Mesendoderm (in vitro differentiated cells): ENCODE measurements at places on chromosomes 2 and 18.

GRCh38 chr2:127165539-127165935, 54.6 kb downstream of the CYP27C1 start:
- DNase-seq: no peak

DNA sequence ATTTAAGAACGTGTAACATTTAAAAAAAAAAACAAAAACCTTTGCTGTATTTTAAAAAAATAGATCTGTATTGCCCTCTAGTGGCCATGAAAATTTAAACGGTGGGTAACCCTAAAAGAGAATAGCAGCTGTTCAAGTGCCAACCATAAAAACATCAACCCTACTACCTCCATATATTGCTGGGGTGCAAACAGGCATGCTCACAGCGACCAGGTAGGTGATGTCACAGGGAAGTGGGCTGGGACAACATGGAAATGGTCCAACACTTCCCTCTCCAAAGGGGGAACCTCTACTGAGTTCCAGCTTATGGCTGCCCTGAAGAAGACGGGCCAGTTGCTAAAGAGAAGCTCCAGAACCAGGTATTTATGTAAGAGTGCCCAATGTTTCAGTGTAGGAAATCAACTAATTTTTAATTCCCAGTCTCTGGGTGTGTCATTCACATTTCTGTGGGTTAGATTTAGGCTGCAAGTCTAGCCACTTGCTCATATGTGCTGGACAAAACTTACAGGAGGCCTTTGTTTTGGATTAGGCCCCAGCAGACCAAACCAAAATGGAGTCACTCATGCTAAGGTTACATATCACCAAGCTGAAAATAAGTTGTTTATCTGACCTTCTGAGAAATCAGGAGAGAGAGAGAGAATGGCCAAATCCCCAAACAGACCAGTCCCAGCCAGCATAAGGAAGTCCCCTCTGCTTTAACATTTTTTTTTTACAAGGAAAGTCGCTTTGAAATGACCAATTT, 54.5 kb downstream of the SKA1 start:
- peak; percentile 46 for DNase-seq

DNA sequence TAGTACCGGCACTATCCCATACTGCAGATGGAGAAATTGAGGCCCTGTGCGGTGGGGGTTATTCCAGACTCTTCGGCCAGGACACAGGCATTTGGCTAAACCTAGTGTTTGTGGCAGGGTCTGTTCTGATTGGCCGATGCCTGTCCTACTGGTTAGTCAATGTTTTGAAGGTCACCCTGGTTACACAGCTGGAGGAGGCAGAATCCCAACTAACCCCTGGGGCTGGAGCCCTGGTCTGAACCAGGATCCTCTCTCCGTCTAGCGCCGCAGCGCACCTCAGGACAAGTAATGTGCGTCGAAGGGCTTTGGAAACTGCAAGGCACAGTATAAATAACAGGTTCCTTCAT, 19.4 kb downstream of the TEX44 start:
- peak; percentile 96 for DNase-seq

GRCh38 chr2:13050764-13051163, 334.0 kb downstream of the TRIB2 start:
- DNase-seq: no peak

DNA sequence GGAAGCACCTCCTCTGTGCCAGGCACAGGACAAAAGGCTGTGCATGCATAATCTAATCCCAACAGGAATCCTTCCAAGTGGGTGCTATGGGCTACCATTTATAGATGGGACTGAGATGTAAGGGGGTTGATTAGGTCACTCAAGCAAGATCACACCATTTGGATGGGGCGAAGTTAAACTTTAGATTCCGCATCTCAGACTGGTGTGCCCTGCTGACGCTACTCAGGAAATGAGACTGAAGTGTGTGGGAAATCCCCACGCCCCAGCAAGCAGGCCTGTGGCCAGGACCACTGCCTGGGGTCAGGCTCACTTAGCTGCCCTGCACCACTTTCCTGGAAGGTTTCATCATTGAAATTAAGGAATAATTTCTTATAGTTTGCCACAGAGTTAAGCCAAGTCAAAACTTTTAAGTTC, 70.5 kb upstream of the PPP1CB start:
- DNase-seq: no peak

DNA sequence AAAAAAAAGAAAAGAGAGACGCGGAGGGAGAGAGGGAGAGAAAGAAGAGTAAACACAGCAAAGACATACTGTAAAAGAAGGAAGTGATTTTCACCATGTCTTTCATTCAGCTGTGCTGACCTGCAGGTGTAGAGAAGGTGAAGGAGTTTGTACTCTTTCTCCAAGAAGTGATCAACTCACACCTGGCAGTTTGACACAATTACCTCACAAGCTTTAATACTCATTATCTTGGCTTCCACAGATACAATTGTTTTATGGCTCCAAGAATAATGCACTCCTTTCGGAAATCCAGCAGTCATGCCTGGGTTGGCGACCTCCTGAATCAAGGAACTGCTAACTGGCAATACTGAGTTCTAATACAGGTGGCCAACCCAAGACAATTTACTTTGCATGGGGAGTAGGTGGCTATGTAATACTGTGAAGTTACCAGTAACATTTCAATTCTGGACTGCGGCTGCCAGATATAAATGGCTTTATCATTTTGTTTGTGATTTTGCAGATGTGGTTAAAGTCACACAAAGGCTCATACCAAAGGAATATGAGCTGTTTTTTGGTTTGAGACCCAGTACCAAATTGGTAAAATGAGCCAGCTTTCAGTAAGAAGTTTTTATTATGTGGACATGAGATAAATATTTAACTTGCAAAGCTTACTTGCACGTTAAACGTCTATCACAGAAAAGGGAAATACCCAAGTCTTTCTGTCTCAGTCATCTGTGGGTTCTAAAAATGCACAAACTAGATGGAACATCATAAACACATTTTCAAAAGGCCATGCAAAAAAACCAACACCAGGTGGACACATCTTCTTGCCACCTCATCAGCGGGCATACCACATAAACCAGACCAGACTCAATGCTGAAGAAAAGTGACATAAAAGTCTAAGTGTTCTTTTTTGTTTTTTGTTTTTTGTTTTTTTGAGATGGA, 69.3 kb downstream of the NCKAP5 start:
- no peak for DNase-seq

DNA sequence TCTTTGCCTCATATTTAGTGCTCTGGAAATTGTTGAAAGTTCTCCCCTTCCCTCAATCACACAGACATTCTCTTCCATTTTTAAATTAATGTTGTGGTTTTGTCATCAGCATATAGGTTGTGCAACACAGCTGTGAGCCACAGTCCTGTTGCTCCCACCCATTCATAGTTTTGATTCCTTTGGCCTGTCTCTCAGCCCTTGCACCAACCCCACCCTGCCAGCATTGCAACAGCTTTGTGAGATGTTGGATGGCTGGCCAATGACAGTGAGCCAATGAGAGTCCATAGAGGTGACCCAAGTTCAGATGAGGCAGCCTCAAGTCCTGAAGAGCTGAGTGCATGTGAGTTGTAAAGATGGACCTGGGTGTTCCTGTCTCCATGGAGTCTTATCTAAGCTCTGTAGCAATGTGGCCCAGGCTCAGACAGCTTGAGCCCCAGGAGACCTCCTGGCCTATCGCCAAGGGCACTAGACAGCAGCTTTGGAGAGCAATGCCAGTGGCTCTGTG, 775.5 kb downstream of the RNF144A start:
- no peak for DNase-seq

DNA sequence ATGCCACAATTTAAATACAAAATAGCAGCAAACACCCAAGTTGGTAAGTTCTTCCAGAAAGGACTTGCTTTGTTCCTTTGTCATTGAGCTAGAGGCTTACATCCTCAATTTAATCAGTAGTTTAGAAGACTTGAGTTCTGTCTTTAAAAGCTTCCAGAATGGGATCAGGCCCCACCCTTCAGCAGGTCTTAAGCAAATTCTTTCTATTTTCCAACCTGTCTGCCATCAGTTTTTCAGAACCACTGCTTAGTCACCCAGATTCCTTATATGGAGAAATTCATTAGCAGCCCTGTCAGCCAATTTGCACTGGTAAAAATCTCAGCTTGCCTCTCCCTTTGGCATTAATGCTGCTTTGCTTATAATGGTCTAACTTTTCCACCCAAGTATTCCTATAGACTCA, 263.6 kb upstream of the HNMT start:
- peak; percentile 76 for DNase-seq

GRCh38 chr2:122471753-122472152, 716.3 kb downstream of the TSN start:
- DNase-seq: no peak

- no peak for DNase-seq
These were observed 29.8 kb downstream of the PIEZO2 start for GRCh38 chr18:11119550-11119949.

DNA sequence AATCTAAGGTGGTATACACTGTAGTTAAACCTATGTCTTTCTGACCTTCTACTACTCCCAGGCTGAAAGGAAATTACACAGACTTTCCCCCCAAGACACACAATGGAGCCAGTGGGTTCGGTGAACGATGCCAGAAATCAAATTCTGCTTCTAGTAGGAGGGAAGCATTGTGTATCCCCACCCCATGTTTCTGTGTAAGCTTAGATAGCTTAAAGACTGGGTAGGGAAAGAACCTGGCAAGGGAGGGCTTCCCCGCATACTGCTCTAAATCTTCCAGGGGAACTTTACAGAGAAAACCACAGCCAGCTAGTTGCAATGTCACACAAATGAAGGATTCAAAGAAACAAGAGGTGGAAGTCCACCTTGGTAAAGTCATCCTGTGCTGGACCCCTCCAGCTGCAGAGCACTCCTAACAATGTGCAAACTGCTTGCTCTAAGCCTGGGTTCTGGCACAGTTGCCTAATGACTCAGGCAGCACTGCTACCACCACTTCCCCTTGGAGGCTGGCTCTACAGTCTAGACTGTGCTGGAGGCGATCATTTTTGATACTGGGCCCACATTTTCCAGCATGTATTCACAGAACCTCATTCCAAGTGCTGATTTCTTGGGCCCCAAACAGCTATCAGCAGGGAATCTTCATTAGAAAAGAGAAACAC, 47.5 kb downstream of the TRIB2 start:
- DNase-seq: no peak

GRCh38 chr2:148926981-148927401, 52.0 kb downstream of the KIF5C start:
- DNase-seq: peak; percentile 18

- no peak for DNase-seq
These were observed 36.6 kb upstream of the BOD1L2 start for GRCh38 chr18:57110290-57110689.

- DNase-seq: peak; percentile 79
These were observed 39.8 kb upstream of the ADCYAP1 start for GRCh38 chr18:864872-865273.

- DNase-seq: no peak
These were observed 15.7 kb downstream of the SPC25 start for GRCh38 chr2:168874368-168875054.

GRCh38 chr2:22999951-23000350, 385.0 kb upstream of the KLHL29 start:
- DNase-seq: no peak

GRCh38 chr2:30503007-30503694, 56.1 kb downstream of the LCLAT1 start:
- peak; percentile 48 for DNase-seq

DNA sequence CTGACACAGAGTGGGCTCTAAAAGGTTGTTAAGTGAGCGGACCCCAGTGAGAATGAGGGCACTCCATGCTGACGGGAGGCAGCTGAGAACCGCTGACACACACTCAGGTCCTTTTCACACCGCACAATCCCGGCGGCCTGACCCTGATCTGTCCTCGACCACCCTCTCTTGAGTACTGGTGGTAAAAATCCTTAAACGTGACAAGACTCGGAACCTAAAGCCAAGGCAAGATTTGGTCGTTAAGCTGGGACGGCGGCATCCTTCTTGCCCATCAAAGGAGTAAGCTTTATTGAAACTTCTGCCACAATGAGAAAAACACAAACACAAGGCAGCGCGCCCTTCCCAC, 569 bp downstream of the TMX3 start:
- peak; percentile 45 for DNase-seq

- no peak for DNase-seq
These were observed 11.3 kb upstream of the RTTN start for GRCh38 chr18:70216788-70217187.

DNA sequence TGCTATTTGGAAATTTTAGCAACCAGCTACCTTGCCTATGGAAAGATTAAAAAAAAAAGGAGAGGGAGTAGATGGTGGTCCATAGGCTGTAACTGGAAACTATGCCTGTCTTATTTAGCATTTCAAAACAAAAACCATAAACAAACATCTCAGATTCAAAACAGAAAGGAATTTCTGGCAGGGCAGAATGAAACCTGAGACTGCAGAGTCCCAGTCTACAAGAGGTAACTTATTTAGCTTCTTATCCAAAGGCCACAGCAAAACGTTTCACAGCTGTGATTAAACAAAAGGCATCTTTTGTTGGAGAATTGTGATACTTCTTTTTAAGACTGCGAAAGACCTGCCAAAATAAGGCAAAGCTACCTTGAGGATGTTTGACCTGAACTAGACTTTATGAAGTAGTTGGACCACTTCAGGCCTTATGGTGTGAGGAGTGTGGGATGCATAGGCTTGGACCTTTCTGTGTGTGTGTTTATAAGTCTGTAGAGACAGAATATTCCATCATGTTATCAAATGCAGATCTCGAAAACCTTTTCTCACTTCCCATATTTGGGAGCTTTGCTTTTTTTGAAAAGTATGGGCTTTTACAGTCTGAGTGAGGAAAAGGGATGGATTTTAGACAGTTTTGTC, 11.0 kb downstream of the CRIM1 start:
- DNase-seq: no peak

DNA sequence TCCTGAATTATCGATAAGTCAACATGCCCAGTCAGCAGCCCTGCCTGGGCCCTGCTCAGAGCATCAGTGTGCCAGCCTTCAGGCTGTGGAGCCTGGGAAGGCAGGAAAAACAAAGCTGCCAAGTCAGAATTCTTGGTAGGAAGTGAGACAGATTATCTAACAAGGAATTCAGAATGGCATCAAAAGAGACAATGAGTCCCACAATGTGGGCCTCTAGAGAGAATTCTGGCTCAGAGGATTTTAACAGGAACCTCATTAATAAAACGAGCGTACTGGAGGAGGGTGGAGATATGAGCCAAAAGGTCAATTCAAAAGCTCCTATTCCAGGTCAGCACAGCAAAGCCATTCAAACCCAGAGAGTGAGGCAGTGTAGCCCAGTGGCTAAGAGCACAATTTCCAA, 327.6 kb upstream of the MMADHC start:
- DNase-seq: no peak
